ENCODE measurements at places on chromosomes 7 and 10. TPM values are rescaled to one million over a fixed set of nuclear protein-coding genes. Genes with fewer than 3 reads are reported as not detected.

GCK gene
- total RNA-seq: 0.58 TPM

LRRC17 gene
- total RNA-seq: 0.27 TPM

SORCS1 gene
- total RNA-seq: not detected

GSTO1 gene
- total RNA-seq: 168 TPM

CCL26 gene
- total RNA-seq: not detected

ZP3 gene
- 7.8 TPM for total RNA-seq

DGKI gene
- total RNA-seq: not detected

OPN1SW gene
- not detected for total RNA-seq

CNTNAP2 gene
- total RNA-seq: 0.17 TPM

MINDY4 gene
- 3.5 TPM for total RNA-seq

ZPBP gene
- not detected for total RNA-seq

ACBD7 gene
- total RNA-seq: 0.20 TPM

TLX1 gene
- total RNA-seq: not detected

VSTM4 gene
- not detected for total RNA-seq

ADRA2A gene
- total RNA-seq: not detected

WIPF3 gene
- total RNA-seq: 0.41 TPM

HTRA1 gene
- total RNA-seq: 388 TPM

LEP gene
- total RNA-seq: not detected

AOAH gene
- total RNA-seq: 0.31 TPM

KAT6B gene
- total RNA-seq: 6.3 TPM

CREB3L2 gene
- 23.7 TPM for total RNA-seq

PHKG1 gene
- total RNA-seq: 0.35 TPM

HDAC9 gene
- 19.5 TPM for total RNA-seq

PRSS1 gene
- total RNA-seq: not detected

LLCFC1 gene
- not detected for total RNA-seq

BMPR1A gene
- total RNA-seq: 26.9 TPM

All from foreskin keratinocyte (primary cell).